ENCODE measurements at places on chromosomes 13 and 19. TPM values are rescaled to one million over a fixed set of nuclear protein-coding genes. Genes with fewer than 3 reads are reported as not detected.

DNA sequence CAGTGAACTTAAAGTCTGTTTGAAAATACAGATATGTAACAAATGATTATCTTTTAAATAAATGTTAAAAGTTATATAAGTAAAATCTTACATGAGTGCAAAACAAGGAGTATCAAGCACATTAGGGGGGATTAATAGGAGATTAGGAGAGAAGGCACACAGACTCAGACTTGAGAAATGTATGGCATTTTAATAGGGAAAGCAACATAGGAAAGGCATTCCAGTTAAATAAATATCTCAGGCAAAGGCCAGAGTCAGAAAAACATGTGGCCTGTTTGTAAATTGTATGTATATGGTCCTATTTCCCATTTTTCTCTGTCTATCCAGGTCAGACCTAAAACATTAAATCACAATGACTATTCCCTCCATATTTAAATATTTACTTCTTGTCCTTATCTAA, 462.7 kb downstream of the GPC6 start:
- no peak for DNase-seq

NKPD1 gene
- 0.13 TPM for total RNA-seq

DNA sequence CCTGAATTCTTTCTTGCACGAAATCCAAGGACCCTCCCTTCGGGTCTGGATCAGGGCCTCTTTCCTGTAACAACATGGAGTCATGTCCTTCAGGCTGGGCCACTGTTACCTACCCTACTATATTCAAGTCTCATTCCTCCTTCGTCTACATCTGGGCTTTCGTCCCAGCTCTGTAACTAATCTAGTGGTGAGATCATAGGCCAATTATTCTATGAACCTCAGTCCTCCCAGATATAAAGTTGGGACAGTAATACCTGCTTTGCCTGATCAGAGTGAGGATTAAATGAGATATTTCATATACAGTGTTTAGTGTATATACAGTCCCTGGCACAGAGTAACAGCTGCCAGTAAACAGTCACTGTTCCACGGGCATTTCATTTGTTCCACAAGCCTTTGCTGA, 48.3 kb upstream of the ATP12A start:
- DNase-seq, result no peak

OR4F17 gene
- not detected for total RNA-seq

- DNase-seq, result peak; percentile 78
Observed at GRCh38 chr13:98484289-98485219, 92.4 kb downstream of the STK24 start.

SPACA4 gene
- total RNA-seq, result not detected

- DNase-seq, result no peak
Observed at GRCh38 chr13:51066091-51066831, 44.8 kb downstream of the C13orf42 start.

IGSF23 gene
- total RNA-seq, result 0.25 TPM

LACC1 gene
- total RNA-seq, result 9.3 TPM

DNA sequence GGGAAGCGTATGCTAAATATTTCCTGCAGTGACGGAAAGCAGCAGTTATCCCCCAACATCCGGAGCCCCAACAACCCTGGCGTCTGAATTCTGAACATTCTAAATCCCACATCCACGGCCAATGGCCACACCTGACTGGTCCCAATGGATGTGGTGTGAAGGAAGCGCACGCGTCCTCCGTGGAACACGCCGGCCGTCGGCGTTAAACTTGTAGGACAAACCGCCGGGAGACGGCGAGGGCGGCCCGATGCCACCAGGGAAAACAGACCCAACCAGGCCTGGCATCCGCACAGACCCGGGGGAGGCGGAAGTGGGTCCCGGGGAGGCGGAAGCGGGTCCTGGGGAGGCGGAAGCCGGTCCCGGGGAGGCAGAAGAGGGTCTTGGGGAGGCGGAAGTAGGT, 3.2 kb downstream of the SHC2 start:
- DNase-seq, result no peak

GRCh38 chr13:39105110-39105509, 66.9 kb downstream of the NHLRC3 start:
- no peak for DNase-seq

- DNase-seq, result no peak
Observed at GRCh38 chr19:47848823-47849473, 10.1 kb upstream of the TPRX2 start.

KCTD15 gene
- 45.8 TPM for total RNA-seq

GRCh38 chr13:44817131-44817671, 172.1 kb downstream of the NUFIP1 start:
- no peak for DNase-seq

GRCh38 chr19:5863030-5863665, 7.2 kb downstream of the FUT5 start:
- DNase-seq, result no peak

- no peak for DNase-seq
Observed at GRCh38 chr19:17579661-17580244, 24.3 kb downstream of the COLGALT1 start.

TMEM255B gene
- total RNA-seq, result 19.1 TPM

PGLYRP1 gene
- not detected for total RNA-seq

DNA sequence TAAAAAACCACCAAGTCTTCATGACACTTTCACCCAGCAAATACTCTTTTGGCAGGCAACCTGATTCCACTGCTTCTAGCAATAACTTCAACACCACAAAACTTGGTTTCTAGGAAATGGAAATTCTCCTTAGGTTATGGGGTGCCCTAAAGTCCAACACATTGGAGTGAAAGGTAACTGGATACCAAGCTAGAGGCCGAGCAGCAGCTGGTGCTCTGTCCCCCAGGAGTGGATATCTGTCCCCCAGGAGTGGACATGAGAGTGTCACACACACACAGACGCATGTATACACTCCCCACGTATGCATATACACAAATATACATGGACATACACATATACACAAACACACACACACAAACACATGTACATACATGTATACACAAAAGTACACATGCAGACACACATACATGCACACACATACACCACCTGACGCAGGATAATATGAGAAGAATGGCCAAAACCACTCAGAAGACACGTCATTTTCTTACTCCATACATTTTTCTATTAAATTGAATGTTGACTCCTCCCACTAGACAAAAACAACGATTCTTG, 50.8 kb downstream of the RFX2 start:
- DNase-seq, result no peak

ZNF564 gene
- 9.1 TPM for total RNA-seq

DNA sequence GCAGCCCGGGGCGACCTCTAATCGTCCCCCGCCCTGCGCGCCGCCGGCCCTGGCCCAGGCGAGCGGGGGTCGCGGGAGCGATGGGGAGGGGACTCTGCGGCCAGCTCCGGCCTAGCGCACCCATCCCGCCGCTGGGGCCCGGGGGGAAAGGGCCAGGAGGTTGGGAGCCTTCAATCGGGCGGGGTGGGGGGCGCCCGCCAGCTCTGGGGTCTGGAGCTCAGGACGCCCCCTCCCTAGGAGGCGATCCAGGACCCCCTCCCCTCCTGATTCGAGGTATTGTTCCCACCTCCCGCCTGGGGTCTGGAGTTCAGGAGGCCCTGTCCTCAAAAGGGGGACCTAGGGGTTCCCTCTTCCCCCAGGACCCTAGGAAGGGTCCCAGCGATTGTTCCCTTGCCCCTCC, 430 bp downstream of the ZNF358 start:
- no peak for DNase-seq

DNA sequence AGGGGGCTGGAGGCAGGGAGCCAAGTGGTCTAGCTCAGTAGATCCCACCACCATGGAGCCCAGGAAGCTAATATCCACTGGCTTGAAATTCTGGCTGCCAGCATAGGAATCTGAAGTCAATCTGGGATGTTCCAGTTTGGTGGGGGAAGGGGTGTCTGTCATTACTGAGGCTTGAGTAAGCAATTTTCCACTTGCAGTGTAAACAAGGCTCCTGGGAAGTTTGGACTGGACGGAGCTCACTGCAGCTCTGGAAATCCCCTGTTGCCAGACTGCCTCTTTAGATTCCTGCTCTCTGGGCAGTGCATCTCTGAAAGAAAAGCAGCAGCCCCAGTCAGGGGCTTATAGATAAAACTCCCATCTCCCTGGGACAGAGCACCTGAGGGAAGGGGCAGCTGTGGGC, 349.2 kb upstream of the KLHL1 start:
- no peak for DNase-seq

- no peak for DNase-seq
Observed at GRCh38 chr13:109725995-109726637, 60.3 kb downstream of the IRS2 start.

DNA sequence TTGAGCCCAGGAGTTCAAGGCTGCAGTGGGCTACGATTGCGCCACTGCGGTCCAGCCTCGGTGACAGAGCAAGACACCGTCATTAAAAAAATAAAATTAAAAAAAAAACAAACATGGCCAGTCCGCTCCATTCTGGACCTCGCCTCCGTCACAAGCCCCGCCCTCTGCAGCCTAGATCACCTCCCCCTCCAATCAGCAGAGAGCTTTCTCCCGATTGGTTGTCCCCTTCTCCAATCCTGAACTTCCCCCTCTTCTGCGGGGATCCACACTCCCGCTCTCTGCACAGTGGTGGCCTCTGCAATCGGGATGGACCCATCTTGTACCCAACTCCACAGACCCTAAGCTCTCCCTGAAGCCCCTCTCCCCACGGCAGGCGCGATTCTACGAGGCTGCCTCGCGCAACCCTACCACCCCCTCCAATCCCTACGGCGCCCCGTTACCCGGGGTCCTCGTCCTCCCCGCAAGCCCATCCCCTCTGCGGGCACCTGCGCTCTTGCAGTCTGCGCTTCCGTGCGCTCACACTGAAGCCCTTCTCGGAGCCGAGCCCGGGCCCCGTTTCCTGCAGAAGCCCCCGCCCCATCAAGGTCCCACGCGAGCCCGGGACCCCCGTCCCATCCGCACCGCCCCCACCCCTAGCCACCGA, 540 bp downstream of the TMEM160 start:
- DNase-seq, result peak; percentile 80

IQCN gene
- 0.07 TPM for total RNA-seq

DNA sequence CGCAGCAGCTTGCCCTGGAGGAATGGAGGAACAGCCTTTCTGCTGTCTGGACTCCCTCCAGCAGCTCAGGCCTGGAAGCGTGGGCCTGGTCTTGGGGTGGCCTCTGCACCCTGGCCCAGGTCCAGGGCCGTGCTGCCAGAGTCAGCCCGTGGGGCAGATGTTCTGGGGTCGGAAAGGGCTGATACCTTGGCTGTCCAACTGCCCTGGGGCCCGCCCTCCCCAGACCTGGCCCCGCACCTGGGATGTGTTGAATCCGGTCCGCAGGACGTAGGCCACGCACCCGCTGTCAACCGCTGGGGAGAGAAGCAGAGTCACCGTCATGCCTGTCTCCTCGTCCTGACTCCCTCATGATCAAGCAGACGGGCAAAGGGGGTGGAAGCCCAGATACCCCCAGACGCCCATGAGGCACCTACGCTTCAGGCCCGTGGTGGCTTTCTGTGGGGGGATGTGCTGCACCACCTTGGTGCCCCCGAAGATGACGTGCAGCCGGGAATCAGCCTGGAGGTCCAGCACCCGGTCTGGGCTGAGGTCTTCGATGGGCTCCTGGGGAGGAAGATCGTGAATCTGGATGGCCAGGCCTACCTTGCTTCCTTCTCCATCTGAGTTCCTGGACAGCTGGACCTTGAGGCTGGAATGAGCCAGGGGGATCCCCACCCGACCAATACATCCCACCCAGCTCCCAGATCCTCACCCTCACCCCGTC, 7.7 kb downstream of the ATP13A1 start:
- no peak for DNase-seq

- no peak for DNase-seq
Observed at GRCh38 chr19:46475986-46476385, 4.6 kb upstream of the PNMA8A start.

DNA sequence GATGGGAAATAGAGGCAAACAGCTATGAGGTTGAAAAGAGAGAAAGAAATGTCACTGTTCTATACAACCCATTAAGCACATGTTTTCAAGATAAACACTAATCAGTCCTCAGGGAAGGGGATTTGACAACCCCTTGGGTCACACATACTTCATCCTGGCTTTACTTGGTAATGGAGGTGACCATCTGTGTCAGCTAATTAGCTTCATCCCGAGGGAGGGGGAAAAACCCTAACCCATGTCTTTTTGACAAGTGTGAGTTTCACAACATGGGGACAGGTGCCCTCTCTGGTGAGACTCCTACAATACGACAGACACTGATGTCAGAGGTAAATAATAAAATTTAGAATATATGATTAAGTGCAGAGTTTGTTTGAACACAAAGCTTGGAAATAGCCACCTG, 43.1 kb downstream of the ZNF611 start:
- no peak for DNase-seq

DNA sequence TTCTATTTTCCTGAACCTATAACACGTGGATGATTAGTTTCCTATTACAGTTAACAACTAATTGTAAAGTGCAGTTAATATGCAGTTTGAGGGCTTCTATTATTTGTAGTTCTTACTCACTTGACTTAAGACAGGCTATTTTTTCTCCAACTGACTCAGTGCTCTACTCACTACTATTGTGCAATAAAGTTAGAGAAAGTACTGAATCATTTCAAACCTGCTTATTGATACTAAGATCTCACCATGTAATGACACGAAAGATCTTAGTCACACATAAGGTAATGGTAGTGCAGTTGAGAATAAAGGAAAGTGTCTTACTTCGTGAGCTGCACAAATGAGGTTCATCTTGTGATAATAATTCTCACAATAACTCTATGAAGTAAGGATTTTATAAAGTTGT, 22.8 kb upstream of the ITM2B start:
- no peak for DNase-seq

DNA sequence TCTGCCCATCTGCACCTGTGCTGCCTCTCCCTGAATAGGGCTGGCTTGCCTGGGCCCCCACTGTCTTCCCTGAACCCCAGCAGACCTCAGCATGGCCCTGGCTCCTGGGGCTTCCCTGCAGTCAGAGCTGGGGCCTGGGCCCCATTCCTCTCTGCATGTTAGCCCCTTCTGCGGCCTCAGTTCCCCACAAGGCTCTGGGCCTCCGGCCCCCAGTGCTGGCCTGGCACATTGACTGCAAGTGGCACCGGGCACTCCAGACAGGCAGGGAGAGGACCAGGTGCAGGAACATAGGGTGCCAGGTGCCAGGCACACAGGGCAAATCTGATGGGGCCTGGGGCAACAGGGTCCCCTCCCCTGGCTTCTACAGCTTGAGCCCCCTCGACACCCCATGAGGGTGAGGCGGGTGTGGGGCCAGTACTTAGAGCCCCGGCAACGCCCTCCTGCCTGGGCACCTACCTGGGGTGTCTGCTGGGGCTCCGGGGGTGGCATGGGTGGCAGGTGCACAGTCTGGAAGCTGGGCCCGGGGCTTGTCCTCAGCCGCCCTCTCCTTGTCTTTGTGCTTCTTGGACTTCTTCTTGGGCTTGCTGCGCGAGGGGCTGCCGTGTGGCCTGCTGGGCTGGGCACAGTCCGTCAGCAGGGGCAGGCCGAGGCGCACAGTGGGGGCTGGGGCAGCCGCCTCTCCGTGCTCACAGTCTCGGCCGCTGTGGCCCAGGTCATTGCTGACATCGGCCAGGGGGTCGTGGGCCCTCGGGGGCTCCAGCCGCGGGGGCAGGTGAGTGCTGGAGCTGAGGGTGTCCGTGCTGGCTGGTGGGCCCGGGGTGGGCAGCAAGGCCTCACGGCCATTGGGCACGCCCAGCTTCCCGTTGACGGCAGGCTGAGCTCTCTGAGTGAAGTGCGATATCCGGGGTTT, 12.3 kb upstream of the ISYNA1 start:
- no peak for DNase-seq

Data from pulmonary artery endothelial cell (primary cell).